Karpas-422 (cell line): ENCODE measurements at places on chromosomes 1 and 21. TPM values are rescaled to one million over a fixed set of nuclear protein-coding genes. Genes with fewer than 3 reads are reported as not detected.

- no peak for DNase-seq
Observed at GRCh38 chr1:246775531-246776385, 51.5 kb downstream of the SCCPDH start.

DNA sequence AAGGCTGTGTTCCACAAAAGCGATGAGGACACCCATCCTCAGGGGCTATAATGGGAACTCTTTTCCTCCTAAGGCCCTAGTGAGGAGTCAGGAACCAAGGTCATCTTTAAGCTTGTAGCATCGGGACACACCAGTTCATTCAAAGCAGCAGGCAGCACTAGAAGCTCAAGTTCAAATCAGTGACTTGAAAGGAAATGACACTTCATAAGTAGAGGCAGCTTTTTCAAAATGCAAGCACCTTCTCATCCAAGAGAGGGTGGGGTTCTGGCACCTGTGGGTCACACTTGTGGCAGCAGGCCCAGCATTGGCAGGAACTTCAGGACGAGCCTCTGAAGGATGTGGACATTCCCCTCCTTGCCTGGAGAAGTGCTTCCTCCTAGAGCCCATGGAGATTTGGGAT, 496.3 kb downstream of the KIF26B start:
- DNase-seq: peak; percentile 69

Gene NECTIN4
- not detected in 2 replicates for total RNA-seq

GRCh38 chr1:227774051-227774731, 39.0 kb downstream of the SNAP47 start:
- DNase-seq: no peak
